ENCODE measurements at places on chromosomes 4 and X. TPM values are rescaled to one million over a fixed set of nuclear protein-coding genes. Genes with fewer than 3 reads are reported as not detected.

Gene PABPC5
- total RNA-seq, result 0.75 TPM

Gene TCP11X2
- total RNA-seq, result not detected

DNA sequence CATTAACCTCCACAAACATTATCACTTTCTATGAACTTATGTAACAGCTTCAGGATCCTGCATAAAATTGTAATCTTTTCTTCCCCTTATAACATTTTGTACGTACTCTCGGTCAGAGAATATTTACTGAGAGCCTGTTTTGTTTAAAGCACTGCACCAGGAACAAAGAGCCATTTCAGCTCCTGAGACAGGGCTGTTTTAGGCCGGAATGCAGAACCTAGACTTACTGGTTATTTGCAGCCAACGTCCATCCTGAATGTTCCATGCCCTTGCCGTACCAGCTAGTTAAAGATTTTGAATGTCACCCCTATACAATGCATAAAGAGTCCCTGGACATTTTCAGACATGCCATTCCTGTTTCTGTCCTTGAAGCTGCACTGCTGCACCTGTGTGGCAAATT is 248.8 kb downstream of the PCDH7 start:
- no peak for DNase-seq

Gene CLDN34
- total RNA-seq, result not detected

GRCh38 chr4:181293014-181293413 is 950.2 kb upstream of the TENM3 start:
- DNase-seq, result no peak

DNA sequence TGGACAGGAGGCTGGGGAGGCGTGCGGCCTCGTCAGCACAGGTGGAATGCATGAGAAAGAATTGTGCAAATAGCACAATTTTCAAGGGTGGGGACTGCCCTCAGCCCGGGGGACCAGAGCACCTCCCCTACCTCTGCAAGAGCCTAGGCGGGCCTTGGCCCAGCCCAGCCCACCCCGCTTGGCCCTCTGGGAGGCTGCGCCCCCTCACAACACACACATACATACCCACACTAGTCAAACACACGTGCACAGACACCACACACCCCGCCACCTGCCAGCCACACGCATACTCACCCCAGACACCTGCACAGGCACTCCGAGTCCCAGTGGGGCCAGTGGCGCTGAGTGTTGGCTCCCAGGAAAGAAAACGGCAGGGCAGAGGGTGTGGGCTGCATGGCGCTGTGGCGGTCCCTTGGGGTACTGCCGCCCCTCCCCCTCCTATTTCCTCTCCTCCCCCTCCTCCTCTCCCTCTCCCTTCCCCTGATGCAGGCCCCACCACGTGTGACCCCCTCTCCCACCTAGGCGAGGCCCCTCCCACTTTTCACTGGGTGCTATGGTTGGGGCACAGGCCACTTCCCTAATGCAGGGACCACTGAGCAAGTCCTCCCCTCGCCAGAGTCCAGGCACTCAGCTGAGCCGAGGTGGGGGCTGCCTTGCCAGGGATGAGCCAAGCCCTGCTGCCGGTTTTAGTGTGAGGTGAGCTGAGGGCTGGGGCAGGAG is 84.5 kb downstream of the FAM53A start:
- no peak for DNase-seq

GRCh38 chrX:64097891-64098290 is 107.6 kb downstream of the AMER1 start:
- DNase-seq, result no peak

Gene STBD1
- total RNA-seq, result 19.9 TPM

Data from ascending aorta (tissue), 2 donors.